ENCODE measurements at places on chromosomes 4 and X. TPM values are rescaled to one million over a fixed set of nuclear protein-coding genes. Genes with fewer than 3 reads are reported as not detected.

The SLC16A2 gene
- 1.2 TPM for total RNA-seq

The SSX1 gene
- not detected for total RNA-seq

The L1CAM gene
- 1.3 TPM for total RNA-seq

GRCh38 chrX:68438575-68438974 lies 5.3 kb upstream of the OPHN1 start:
- DNase-seq, result no peak

The DRD5 gene
- not detected for total RNA-seq

The EOLA2 gene
- total RNA-seq, result 33.7 TPM

GRCh38 chrX:16992445-16992844 lies 46.0 kb downstream of the REPS2 start:
- DNase-seq, result no peak

DNA sequence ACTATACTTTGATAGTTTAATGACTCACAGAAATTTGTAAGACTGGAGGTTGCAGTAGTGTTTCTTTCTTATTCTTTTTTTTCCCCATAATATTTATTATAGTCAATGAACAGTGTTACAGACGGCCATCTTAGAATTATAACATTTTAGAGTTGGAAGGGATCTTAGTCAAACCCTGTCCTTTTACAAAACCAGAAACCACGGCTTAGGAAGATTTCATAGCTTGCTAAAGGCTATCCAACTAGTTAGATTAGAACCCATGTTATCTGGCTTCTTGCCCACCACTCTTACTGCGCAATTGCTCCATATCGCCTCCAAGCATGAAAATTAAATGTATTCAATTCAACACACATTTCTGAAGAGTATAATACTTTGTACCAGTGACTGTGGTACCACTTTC lies 1.1 kb downstream of the XIAP start:
- no peak for DNase-seq

- peak; percentile 20 for DNase-seq
These were observed 33.1 kb downstream of the FTHL17 start for GRCh38 chrX:31038575-31039326.

DNA sequence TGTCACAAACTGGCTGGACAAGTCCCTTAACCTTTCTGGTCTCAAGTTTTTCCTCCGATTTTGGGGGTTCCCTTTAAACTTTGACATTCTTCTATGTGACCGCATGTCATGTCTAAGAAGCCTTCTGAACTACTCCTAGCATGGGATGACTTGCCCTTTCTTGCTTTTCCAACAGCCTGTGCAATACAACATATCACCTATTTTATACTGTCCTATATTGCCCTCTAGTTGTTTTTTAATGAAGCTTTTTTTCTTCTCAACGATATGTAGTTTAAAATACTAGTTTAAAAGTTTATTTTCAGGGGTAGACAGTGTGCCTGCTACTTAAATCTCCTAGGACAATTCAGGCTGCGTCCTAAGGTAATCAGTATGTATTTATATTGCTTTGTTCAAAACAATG lies 1.0 kb upstream of the IGBP1 start:
- DNase-seq, result no peak

GRCh38 chr4:26858035-26858918 lies 2.4 kb upstream of the STIM2 start:
- no peak for DNase-seq

DNA sequence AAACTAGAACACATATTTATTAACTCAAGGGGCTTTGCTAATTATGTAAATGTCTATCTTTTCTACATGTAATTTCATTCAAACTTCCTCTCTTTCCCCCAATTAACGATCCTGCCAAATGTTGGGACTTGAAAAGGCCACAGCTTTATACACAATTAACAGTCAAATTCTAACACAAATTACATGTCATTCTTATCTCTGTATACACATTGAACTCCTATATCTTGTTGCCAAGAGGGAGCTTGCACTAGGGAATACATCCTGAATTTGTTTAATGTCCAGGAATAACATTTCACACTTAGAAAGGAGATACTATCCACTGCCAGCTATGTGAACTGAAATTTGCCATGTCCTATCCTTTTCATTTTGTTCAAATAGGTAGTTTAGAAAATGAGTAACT lies 38.9 kb upstream of the MAB21L2 start:
- DNase-seq, result no peak

GRCh38 chrX:150255441-150256296 lies 107.4 kb upstream of the MAMLD1 start:
- no peak for DNase-seq

DNA sequence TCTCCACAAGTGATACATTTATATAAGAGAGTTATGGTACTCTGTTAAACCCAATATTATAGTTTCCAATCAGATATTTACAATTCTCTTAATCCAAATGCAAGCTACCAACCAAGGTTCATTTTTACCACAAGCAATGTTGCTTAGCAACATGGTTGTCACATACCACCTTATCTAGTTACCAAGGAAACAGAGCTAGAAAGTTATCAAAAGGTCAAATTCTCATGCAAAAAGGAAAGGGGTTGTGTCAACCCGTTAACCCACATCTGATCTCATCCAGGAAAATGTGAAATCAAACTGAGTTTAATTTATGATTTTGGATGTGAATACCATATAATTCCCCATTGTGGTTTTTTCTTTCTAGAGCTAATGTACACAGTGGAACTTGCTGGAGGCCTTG lies 274.1 kb upstream of the MAGEB2 start:
- DNase-seq, result no peak

DNA sequence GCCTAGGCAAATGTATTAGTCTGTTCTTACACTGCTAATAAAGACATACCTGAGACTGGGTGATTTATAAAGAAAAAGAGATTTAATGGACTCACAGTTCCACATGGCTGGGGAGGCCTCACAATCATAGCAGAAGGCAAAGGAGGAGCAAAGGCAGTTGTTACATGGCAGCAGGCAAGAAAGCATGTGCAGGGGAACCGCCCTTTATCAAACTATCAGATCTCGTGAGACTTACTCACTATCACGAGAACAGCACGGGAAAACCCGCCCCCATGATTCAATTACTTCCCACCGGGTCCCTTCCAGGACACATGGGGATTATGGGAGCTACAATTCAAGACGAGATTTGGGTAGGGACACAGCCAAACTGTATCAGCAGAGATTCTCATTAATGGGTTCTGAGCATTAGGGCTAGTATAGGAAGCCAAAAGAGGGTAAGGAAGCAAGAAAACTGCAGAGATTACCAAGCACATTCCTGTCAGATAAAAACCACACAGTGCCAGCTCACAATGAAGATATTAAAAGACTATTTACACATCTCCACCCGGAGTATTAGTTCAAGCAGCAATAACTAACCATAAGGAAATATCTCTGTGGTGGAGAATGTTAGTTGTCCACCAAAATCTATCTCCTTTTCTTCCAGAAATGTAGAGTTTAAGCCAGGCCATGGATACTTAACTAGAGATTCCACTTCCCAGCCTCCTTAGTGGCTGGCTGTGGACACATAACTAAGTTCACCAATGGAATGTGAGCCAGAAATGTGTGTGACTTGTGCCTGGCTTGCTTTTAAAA lies 61.2 kb upstream of the HOPX start:
- no peak for DNase-seq

- DNase-seq, result peak; percentile 9
These were observed 31.5 kb upstream of the DIPK2B start for GRCh38 chrX:45232139-45232538.

GRCh38 chr4:22192084-22192511 lies 243.5 kb upstream of the KCNIP4 start:
- DNase-seq, result no peak

The CDS1 gene
- 0.17 TPM for total RNA-seq

The ADH6 gene
- total RNA-seq, result not detected

- DNase-seq, result no peak
These were observed 25.6 kb upstream of the SORBS2 start for GRCh38 chr4:185837415-185838103.

The GPC4 gene
- not detected for total RNA-seq
